ENCODE measurements at places on chromosomes 2 and 18. TPM values are rescaled to one million over a fixed set of nuclear protein-coding genes. Genes with fewer than 3 reads are reported as not detected.

GRCh38 chr2:71950256-71951082 is 197.2 kb downstream of the CYP26B1 start:
- no peak for DNase-seq

- no peak for DNase-seq
Observed at GRCh38 chr2:73979686-73980085, 5.0 kb upstream of the TET3 start.

ID2 gene
- polyA plus RNA-seq, result 284 TPM

DNA sequence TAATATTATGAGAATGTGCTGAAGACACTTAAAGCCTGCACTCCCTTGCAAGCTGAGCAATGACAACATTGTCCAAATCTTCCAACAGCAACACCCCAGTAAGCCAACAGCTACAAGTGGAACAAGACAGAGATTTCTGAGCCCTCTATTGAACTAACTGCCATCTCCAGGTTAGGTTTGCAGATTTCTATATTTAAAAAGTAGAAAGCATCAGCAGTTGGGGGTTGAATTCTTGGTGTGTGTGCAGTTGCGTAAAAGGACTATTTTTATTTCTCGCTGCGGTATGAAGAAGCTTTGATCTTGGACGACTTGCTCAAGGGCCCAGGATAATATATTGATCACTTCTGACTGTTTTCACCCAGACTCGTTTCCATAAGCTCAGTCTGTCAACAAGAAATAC is 106.2 kb upstream of the ZFP36L2 start:
- DNase-seq, result no peak

DNAJC5G gene
- polyA plus RNA-seq, result 1.7 TPM

UGT1A3 gene
- polyA plus RNA-seq, result not detected

DNA sequence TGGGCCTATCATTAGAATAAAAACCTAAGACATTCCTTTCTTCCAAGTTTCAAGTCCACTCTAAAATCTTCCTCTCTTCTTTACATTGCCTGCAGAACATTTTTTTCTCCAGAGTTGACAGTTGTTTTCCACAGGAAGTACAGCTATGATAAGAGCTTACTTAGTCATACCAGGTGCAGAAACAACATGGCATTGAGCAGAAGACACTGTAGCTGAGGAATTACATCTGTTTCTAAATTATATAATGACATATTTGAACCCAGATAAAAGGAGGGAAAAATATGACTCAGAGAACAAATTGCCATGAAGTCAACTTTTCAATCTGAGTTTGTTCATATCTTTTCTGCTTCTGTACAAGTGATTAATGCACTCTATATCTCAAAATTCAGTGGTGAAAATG is 30.2 kb downstream of the CMPK2 start:
- DNase-seq, result no peak

- no peak for DNase-seq
Observed at GRCh38 chr2:136108463-136108862, 9.5 kb downstream of the CXCR4 start.

GRCh38 chr2:197803033-197803444 is 1.4 kb upstream of the PLCL1 start:
- DNase-seq, result no peak

Data from renal cortex interstitium (tissue), 15 donors.